ENCODE measurements at places on chromosomes 11 and 22. TPM values are rescaled to one million over a fixed set of nuclear protein-coding genes. Genes with fewer than 3 reads are reported as not detected.

DNA sequence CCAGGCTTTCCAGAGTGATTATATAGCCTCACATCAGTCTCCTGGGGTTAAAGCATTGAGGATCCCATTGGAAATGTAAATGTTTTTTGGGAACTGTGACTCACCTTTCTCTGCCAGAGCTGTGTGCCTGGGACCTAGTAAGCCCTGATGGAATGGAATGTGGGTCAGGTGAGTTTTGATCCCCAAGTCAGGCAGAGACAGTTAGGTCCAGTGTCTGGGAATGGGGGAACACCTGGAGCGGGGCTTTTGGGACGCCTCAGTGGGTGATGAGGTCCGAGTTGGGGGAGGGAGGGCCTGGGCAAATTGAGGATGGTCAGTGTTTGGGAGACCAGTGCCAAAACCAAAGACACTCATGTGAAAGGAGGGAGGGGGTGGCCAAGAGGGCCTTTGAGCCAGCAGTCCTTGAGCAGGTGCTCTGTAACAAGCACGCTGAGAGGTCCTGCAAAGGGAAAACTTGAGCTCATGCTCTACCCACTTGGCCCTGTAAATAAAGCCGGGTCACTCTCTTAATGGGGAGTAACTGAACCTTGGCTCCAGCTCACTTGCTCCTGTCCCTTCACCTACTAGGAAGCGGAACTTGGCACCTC lies 104.7 kb downstream of the NAV2 start:
- DNase-seq, result no peak

GRCh38 chr22:45164270-45165088 lies 754 bp downstream of the NUP50 start:
- no peak for DNase-seq

DNA sequence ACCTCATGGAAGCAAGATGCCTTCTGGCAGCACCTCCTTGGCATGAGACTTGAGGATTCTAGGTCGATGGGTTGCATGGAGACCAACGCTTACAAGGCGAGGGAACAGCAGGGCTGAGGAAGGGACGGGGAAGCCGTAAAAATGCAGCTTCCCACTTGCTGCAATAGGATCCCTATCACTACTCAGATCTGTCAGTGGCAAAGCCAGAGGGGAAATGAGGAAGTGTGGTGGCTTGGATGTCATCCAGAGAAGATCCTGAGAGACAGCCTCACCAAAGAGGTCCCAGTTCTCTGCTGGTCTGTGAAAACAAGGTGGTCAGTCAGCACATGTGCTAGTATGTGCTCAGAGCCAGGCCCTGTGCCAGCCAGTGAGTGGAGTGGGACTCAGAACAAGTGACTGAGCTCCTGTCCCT lies 22.2 kb downstream of the CYB5R2 start:
- DNase-seq, result peak; percentile 36

GRCh38 chr11:30917859-30918478 lies 331.8 kb upstream of the MPPED2 start:
- DNase-seq, result peak; percentile 64

Gene FBXO3
- 21.4 TPM for polyA plus RNA-seq

Gene OR10A6
- not detected for polyA plus RNA-seq
